ENCODE measurements at places on chromosomes 3 and 15.

GRCh38 chr3:183252118-183252782 is 803 bp upstream of the B3GNT5 start:
- DNase-seq: no peak

- no peak for DNase-seq
These were observed 184.1 kb downstream of the ZIC4 start for GRCh38 chr3:147222291-147222690.

DNA sequence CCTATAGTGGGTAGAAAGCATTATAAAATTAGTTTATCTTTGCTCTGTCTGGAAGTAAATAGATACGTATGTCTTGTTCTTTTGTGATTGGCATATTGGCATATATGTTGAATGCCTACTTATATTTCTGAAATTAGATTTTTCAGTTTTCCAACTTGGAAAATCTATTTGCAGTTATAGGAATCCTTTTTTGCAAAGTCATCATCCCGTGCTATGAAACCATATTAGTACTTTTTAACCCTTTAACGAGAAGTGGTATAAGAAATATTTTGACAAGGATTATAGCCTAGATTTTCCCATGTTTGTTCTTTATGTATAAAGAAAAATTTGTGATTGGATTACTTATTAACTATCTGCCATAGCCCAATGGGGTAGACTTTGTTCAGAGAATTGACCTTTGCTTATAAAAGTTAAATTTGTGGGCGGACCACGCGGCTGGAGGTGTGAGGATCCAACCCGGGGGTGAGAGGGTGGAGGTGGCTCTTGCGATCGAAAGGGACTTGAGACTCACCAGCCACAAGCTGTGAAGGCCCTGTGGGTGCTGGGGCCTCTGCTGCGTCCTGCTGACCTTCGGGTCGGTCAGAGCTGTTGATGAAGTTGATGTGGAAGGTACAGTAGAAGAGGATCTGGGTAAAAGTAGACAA is 5.9 kb downstream of the LRRC28 start:
- DNase-seq: no peak

- DNase-seq: no peak
These were observed 697 bp upstream of the TRIM69 start for GRCh38 chr15:44735482-44736180.

DNA sequence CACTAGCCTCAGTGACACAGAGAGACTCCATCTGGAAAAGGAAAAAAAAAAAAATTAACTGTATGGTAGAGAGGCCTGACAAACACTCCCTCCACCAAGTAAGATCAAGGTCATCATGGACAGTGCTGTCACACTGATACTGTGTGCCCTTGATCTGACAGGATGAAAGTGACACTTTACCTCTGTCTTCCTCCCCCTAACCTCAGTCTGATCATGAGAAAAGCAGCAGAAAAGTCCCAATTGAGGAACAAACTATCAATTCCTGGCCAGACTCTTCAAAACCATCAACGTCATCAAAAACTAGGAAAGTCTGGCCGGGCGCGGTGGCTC is 26.7 kb downstream of the PGPEP1L start:
- DNase-seq: no peak

DNA sequence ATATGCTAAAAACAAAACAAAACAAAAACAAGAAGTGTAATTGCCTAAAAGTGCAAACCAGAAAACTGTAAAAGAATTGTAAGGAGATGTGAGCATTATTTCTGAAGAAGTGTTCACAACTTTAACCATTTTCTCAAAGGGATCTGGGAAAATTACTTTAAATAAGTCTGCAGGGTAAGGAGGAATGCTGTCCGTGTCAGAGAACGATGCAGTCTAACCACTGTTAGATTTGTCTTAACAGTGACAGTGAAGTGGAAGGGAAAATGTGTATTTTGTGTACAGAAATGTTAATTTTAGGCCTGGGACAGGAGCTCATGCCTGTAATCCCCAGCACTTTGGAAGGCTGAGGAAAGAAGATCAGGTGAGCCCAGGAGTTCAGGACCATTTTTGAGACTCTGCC is 95.7 kb downstream of the DLG1 start:
- no peak for DNase-seq

GRCh38 chr15:39747326-39747725 is 35.3 kb downstream of the FSIP1 start:
- no peak for DNase-seq

DNA sequence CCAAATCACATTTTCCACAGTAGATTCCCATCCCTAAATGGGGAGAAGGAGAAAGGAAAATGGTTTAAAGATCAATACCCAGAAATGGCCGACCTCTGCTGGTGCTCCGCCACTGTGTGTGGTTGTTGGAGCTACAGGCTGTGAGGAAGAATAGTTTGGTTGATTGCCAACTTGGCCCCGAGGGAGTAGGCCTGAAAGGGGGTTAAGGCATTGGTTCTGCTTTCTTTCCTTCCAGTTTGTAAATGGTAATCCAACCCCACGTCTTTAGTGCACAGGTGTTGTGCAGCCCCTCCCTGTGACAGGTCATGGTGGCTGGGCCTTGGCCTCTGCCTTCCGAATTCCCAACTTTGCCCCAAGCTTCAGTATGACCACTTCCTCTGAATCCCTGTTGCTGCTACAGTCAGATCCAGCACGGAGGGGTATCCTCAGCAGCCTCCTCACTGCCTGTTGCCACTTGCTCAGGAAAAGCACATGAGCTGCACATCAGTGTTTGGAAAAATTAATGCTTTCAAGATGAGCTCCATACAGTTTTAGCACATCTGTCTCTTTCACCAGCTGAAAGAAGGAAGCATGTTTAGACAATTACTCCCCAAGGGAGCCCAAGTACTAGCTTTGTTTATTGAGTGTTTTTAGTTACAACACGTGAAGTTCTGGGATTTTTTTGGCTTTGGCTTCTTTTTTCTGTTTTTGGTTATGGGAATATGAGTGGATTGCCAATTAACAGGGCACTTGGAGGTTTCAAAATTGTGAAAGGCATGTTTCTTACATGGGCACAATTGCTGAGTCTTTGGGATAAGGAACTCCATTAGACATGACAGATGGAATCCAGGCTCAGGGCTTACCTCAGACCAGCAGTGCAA is 92.3 kb upstream of the ROPN1 start:
- no peak for DNase-seq

DNA sequence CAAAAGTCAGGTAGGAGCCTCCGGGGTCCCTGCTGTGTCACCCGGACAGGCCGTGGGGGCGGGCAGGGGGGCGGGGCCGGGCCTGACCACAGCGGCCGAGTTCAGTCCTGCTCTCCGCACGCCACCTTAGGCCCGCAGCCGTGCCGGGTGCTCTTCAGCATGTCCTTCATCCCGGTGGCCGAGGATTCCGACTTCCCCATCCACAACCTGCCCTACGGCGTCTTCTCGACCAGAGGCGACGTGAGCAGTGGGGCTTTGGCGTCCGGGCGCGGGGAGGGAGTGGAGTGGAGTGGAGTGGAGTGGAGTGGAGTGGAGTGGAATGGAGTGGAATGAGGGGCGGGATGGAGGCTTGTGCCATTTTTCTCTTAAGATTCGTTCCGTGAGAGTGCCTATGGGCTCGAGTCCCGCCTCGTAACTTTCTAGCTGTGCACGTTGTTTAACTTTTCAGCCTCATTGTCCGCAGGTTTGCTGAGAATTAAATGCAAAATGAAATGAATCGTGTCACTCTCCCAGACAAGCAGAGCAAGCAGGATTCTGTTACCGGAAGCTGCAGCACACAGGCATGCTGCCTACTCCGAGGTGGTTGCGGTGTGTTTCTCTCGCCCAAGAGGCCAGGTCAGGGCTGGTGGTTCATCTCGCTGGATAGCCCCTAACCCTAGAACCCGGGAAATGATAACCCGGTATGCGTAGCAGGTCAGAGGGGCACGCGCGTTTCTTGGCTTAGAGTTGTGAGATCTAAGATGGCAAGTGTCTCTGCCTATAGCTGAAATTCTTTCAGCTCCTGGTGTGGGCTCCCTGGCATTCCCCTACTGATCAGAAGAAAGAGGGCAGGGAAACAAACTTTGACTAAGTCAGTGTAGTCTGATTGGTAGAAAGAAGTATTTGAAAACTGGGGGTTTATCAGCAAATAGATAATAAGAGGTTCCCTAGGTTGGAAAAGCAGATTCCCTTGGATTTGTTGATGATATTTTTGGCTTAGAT is at the start of gene FAH:
Gene FAH, plus strand, starts transcription at position 104 of the 981 bp plus-strand sequence. Its CDS starts 56 bp downstream, at position 160.
- peak; percentile 71 for DNase-seq

GRCh38 chr3:54198556-54198955 is 76.2 kb downstream of the CACNA2D3 start:
- DNase-seq: no peak

- DNase-seq: no peak
These were observed 68.6 kb downstream of the ZNF621 start for GRCh38 chr3:40593351-40593750.

- DNase-seq: no peak
These were observed 46.8 kb downstream of the CHL1 start for GRCh38 chr3:243356-243725.

GRCh38 chr15:89293012-89293411 is 41.6 kb downstream of the POLG start:
- DNase-seq: no peak

- DNase-seq: no peak
These were observed 9.4 kb upstream of the SEMA3B start for GRCh38 chr3:50259432-50260026.

- no peak for DNase-seq
These were observed 29.0 kb downstream of the ANP32A start for GRCh38 chr15:68791431-68792283.

DNA sequence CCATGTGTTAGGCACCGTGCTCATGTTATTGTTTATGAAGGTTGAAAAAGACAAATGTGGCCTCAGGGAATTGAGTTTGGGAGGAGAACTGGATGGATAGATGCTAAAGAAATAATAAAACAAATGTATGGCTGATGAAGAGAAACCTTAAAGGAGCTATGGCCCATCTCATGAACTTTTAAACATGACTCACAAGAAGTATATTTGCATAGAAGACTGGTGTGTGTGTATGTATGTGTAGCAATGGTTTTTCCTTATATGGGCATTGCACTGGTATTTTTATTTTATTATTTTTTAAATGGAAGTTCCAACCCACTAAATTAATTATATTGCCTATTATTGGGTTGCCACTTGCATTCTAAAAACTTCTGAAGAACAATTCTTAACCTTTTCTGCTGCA is 31.1 kb downstream of the CACNA2D3 start:
- DNase-seq: no peak

DNA sequence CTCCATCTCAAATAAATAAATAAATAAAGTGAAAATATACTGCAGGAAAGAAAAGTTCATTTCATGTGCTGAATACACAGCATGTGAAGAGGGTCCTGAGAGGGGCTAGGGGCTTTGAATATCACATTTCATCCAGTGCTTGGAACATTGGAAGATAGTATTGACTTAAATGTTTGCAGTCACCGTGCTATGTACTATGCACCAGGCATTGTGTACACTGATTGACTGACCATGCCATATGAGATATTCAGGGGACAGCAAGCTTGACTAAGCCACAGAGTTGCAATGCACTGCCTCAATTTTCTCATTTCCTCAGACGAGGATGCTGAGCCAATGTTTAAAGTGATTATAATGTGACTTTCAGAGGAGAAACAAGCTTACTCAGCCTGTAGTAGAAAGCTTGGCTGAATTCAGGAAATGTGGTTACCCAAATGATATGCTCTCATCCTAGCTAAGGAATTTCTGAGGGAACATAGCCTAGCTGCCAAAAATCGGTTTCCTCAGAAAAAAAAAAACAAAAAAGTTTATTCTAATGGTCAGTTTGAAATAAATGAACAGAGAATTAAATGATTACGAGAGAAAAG is 557.9 kb downstream of the FGF12 start:
- DNase-seq: no peak

GRCh38 chr15:93941697-93942096 is 289.7 kb upstream of the MCTP2 start:
- DNase-seq: no peak

GRCh38 chr3:27326629-27327545 is 42.3 kb downstream of the NEK10 start:
- DNase-seq: no peak

- DNase-seq: no peak
These were observed 49.2 kb downstream of the CYFIP1 start for GRCh38 chr15:22930782-22931484.

- no peak for DNase-seq
These were observed 21.4 kb upstream of the SNX22 start for GRCh38 chr15:64130159-64130558.

GRCh38 chr3:127366383-127366782 is 78.5 kb upstream of the PRR20G start:
- DNase-seq: no peak

All from GOT3 (cell line).